ENCODE measurements at places on chromosomes 3 and 15. TPM values are rescaled to one million over a fixed set of nuclear protein-coding genes. Genes with fewer than 3 reads are reported as not detected.

Gene IL16
- total RNA-seq: 85.1 TPM

Gene RPN1
- total RNA-seq: 123 TPM

Gene TAGLN3
- not detected for total RNA-seq

Gene GATA2
- total RNA-seq: not detected

Gene TRPC1
- total RNA-seq: 3.4 TPM

Gene CERS3
- total RNA-seq: not detected

Gene SERINC4
- total RNA-seq: 1.9 TPM

Gene SPTBN5
- 0.17 TPM for total RNA-seq

Gene MKRN2OS
- not detected for total RNA-seq

DNA sequence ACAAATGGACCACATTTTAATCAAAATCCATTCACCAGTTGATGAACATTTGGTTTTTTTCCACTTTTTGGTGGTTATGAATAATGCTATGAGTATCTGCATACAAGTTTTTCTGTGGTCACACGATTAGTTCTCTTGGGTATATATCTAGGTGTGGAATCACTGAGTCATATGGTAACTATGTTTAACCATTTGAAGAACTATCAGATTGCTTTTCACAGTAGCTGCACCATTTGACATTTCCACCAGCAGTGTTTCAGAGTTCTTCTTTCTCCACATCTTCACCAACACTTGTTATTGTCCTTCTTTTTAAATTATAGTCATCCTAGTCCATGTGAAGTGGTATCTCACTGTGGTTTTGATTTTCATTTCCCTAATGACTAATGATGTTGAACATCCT lies 33.3 kb upstream of the ATG7 start:
- DNase-seq: no peak

DNA sequence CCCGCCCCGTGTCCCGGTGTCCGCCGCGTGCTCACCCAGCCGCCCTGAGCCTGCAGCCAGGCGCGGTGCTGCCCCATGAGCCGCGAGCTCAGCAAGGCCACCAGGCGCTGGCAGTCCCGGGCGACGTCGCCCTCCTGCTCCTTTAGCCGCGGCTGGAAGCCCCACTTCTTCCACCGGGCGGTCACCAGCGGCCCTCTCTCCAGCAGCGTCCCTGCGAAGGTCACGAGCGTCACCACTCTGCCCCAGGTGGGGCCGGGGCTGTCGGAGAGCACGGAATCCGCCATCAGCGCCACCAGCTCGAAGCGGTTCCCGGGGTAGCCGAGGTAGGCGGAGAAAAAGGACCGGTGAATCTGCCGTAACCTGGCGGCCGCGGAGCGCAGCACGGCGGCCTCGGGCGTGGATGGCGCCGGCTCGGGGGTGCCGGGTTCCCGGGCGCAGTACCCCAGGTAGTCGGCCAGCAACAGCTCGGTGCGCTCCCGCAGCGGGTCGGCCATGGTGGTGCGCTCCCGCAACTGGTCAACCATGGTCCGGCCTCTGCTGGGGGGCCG lies 298 bp downstream of the BCL2L10 start:
- DNase-seq: no peak

DNA sequence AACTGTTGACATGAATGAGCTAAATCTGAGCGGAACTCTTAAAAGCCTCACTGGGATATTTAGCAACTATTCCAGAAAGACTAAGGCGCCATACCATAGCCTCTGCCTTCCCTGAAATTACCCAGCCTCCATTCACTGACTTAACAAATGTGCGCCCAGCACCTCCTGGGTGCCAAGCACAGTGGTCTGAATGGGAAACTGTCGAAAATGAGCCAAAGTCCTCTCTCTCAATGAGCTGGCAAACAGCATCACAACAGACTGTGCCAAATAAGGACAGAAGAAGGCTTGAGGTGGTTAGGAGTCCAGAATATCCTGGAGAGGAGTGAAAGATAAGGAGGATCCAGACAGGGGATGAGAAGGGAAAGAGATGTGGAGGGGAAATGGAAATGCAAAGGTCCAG lies 332.4 kb downstream of the MAGI1 start:
- no peak for DNase-seq

DNA sequence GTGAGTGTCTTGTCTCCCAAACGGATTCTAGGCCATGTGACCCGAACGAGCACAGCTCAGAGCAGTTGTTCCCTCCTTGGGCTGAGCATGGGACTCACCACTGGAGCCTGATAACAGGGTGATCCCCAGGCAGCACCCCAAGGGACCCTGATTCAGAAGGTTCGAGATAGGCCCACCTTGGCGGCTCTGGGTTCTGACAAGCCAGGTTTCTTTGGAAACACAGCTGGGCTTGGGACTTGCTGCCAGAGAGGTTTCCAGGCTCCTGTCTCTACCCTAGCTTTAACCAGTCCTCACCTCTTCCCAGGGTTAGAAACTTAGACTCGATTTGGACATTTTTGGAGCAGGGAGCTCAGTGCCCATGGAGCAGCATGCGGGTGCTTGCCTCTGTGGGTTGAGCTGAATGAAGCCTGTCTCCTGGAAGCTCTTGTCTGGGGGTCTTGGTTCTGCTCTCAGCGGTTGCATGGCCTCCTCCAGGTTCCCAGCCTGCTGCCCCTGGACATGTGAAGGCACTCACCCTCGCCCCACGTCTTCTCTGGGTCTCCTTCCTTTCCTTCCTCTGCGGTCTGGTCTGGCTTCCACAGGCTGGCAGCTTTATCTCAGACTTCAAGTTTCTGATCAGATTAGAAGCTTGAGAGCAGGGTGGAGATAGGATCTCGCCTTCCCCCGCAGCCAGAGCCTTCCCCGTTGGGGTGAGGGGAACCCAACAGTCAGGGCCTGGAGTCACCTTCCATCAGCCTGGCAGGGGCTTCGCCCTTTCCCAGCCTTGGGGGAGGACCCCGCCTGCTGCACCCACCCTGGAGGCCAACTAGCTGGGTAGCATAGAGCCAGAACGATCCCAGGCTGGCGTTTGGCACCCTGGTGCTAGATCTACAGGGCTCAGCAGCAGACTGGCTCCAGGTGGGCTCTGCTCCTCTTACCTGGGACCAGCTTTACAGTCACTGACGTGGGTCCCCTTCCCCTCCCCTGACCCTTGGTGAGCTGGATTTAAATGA lies 21.0 kb downstream of the PAQR5 start:
- DNase-seq: no peak

DNA sequence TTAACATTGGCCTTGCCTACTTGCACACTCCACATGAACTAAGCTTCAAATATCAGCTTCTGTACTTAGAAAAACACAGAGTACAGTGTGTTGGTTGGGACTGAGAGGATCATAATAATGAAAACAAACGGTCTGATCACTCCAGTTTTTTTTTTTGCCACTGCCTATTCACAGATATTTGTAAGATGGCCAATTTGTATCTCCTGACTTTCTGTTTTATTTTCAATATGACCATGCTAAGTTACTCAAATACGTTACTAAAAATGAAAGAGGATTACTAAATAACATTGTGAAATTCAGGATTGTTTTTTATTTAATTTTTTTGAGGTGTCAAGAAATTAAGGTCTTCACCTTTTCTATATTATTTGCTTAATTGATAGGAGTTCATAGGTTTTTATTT lies 595.1 kb downstream of the TUSC7 start:
- DNase-seq: no peak

DNA sequence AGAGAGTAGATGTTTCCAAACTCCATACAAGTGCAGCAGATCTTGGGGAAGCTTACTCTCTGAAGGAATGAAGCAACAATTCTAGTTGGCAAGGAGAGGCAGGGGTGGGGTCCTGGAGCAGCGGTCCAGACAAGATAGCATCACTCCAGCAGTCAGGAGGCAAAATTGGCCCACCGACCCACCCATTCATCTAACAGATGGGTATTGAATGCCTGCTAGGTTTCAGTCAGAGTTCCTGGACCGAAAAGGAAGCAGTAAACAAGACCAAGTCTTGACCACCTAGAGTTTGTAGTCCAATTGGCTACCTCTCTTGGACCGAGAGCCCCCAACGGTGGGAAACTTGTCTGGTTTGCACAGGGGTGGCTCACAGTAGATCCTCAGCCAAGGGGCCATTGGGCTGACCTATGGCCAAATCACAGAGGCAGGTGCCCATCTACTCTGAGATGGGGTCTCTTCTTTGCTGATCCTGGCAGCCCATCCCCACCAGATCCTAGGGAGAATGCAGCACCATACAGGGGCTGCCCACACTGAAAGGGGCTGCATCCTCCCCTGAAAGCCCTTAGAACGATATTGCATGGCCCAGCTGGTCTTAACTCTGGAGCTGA lies 74.3 kb downstream of the CORO2B start:
- DNase-seq: no peak

DNA sequence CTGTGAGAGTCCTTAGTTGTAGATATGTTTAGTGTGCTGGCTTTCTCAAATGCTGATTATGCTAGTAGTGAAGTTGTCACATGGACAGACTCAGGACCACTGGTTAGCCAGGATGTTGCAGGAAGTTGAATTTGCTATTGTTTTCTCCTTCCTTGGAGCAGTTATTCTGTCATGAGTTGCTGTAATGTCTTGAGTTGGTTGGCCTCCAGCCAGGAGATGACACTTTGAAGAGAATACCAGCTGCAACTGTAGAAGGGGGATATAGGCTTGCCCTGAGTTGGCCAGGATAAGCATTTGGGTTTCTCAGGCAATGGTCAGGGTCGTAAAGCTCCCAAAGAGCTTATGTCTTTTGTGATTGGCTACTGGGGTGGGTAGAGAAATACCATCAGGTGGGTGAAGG lies 206.7 kb downstream of the ZNF621 start:
- DNase-seq: no peak

- no peak for DNase-seq
Measured at GRCh38 chr3:72663429-72663828, 184.8 kb downstream of the SHQ1 start.

DNA sequence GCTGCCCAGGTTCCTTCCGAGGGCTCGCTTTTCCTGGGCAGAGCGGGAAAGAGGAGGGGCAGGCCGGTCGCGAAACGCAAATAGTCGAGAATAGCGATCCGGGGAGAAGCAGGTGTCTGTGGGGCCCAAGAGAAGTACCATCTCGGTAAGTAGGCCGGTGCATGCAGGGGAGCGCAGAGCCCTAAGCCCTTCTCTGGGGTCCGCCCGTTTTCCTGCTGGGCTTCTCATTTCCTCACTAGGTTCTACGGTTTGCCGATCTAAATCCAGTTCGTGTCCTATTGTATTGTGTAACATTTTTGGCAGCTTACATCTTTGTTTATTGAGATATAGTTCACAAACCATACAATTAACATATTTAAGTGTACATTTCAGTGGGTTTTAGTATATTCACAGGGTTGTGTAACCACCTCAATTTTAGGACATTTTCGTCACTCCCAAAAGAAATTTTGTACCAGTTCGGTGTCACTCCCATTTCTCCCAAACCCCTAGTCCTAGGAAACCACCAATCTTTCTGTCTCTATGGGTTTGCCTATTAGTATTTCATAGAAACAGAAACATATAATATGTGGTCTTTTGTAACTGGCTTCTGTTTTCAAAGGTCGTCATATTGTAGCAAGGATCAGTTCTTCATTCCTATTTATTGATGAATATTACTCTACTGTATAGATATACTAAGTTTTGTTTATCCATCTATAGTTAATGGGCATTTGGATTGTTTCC lies 6.8 kb upstream of the TRIM69 start:
- peak; percentile 72 for DNase-seq

- no peak for DNase-seq
Measured at GRCh38 chr3:76010252-76010651, 224.9 kb upstream of the ZNF717 start.

DNA sequence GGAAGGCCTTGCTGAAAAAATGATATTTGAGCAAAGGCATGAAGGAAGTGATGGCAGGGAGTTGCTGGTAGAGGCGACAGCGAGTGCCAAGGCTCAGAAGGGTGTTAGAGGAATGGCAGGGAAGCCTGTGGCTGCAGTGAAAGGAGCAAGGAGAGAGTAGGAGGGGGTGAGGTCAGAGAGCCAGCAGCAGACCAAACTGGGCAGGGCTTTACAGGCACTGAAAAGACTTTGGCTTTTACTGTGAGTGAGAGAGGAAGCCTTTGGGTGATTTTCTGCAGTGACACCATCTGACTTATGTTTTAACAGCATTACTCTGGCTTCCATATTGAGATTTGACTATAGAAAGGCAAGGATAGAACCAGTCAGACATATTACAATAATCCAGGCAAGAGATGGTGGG lies 11.4 kb downstream of the TICRR start:
- DNase-seq: no peak

DNA sequence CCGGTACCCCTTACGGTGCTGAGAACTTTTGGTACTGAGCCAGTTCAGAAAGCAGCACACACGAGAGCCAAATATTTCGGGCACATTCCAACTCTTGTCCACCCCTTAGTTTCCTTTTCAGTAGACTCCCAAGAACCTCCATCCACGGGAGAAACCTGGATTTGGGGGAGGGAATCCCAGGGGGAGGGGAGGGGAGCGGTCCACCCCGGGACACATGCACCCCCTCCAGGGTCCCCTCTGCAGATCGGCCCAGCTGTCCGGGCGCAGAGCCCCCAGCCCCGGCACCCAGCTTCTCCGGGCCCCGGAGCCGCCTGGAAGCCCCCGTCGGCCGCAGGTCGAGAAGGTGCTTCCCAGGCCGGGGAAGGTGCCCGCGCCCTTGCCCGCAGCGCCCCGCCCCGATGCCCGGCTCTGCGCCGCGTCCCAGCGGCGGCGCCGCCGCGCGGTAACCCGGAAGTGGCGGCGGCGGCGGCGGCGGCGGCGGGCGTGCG lies 455 bp upstream of the ABHD17C start:
- no peak for DNase-seq

- DNase-seq: no peak
Measured at GRCh38 chr3:47362701-47363100, 18.1 kb upstream of the PTPN23 start.

GRCh38 chr3:64431526-64432091 lies 206.3 kb upstream of the PRICKLE2 start:
- DNase-seq: no peak

GRCh38 chr3:104437891-104438290 lies 928.8 kb upstream of the ALCAM start:
- no peak for DNase-seq

DNA sequence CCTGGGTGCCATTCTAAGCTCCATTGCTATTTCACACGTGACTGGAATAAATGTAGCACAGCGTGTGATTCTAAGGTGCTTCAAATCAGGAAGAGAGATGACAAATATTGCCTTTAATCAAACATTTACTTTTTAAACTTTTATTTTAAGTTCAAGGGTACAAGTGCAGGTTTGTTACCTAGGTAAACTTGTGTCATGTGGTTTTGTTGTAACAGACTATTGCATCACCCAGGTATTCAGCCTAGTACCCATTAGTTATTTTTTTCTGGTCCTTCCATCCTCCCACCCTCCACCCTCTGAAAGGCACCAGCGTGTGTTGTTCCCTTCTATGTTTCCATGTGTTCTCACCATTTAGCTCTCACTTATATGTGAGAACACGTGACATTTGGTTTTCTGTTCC lies 510.8 kb downstream of the PLOD2 start:
- DNase-seq: no peak

- no peak for DNase-seq
Measured at GRCh38 chr3:33602829-33603228, 115.2 kb downstream of the CLASP2 start.

- no peak for DNase-seq
Measured at GRCh38 chr3:159662549-159662948, 326.1 kb upstream of the IL12A start.

DNA sequence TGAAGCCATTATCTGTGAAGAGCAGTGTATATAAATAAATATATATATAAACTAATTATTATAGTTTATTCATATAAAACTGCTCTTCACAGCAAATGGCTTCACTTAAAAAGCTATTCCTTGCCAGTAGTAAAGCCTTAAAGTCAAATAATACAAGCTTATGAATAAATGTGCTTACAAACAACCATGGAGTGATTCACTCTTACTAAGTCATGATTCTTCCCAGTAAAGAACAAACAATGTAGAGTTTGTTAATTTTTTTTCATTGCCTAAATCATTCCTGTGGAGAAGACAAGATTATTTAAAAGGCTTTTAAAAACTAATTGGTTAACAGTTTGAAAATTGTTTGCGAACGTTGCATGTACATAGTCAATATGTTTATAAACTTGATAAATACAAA lies 140.7 kb downstream of the PLCH1 start:
- no peak for DNase-seq
